ENCODE measurements at places on chromosomes 4 and X.

DNA sequence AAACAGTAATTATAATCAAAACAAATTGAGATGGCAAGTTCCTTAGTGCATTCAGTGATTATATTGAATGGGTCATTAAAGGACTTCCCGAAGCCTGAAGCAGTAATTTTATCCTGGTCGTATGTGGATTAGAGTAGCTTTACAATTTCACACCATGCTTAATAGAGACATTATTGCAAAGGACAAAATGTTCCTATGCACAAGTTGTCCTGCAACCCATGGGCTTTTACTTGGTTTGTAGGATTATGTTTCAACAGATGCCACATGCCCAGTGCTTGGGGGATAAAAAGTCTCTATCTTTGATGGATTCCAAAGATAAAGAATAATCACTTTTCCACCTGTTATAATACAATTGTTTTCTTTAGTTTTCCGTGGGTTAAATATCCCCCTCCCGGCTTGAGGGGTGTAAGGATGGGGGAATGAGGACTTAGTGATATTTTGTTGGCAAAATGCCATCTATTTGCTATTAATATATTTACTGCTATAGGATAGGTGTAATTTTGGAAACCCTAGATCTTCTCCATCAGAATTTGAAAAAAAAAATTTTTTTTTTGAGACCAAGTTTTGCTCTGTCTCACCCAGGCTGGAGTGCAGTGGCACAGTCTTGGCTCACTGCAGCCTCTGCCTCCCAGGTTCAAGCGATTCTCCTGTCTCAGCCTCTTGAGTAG, 156.5 kb upstream of the ETNPPL start:
- no peak for DNase-seq

GRCh38 chr4:66430856-66431255, 760.6 kb upstream of the EPHA5 start:
- no peak for DNase-seq

GRCh38 chr4:2599304-2599654, 62.8 kb downstream of the FAM193A start:
- DNase-seq = no peak

DNA sequence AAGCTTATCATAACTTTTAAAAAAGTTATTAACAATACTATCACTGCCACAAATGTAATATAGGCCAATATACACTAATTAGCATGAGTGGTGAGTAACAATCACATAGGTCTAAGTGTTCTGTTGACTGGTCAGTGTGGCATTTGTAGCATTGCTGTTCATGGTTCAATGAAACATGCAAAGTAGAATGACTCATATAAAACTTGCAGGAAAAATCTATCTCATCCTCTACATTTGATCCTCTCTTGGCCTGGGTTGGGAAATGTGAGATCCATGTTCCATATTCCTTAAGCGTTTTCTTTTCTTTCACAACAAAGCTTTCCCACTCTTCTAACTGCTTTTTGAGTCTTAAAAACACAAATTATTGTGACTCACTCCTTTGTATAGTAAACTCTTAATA, 1418.7 kb downstream of the FSTL5 start:
- no peak for DNase-seq

DNA sequence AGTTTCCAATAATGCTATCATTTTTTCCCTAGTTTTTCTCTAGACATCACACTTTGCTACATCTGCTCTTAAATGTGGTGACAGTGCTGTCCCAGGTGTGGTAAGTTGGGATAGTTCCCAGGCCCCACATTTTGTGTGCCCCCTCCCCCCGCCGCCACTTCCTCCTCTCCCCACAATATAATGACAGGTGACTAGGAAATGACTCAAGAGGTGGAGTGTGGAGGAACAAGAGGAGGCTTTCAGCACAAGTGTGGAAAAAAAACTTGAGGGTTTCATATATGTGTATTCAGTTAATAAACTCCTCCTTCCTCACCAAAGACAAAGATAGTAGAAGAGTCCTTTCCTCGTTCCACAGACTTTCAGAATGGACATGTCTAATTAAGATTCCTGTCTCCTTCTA, 18.3 kb upstream of the IL21 start:
- DNase-seq = no peak

GRCh38 chr4:37737466-37737865, 51.3 kb upstream of the RELL1 start:
- DNase-seq = no peak

- DNase-seq = no peak
Measured at GRCh38 chr4:61298178-61298740, 98.1 kb downstream of the ADGRL3 start.

- no peak for DNase-seq
Measured at GRCh38 chr4:140427106-140427918, at the start of gene CLGN. CLGN (minus strand) TSS chr4:140427648; CDS start chr4:140413078, 14,570 bp downstream.

DNA sequence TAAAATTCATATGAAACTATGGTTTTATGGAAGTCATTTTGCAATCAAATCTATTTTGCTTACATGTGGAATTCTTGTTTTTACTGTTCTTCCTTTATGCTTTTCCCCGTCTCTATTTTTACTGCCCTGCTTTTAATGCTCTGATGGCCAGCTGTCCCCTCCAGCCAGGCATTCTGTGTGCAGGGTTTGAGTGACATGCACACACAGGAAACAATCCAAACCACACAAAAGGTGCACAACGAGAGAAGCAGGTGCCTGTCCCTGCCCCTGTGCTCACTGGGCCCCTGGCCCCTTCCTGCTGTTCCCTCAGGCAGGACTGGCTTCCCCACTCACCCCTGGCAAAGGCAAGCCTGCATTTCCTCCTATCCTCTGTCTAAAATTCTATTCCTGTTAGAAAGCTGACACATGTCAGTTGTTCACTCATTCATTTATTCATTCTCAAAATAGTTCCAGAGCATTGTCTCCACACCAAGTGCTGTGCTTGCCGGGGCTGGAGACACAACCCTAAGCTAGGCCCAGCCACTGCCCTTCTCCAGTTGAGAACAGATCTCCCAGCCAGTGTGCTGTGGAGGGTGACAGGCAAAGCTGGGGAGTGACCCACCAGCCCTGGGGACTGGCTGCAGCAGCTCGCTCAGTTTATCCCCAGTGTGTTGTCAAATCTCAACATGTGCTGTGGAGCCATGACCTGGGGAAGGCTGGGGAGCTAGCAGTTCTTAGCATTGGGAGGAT, 346.3 kb downstream of the FBXW7 start:
- no peak for DNase-seq

- DNase-seq = no peak
Measured at GRCh38 chr4:54726907-54727306, 69.2 kb downstream of the KIT start.

DNA sequence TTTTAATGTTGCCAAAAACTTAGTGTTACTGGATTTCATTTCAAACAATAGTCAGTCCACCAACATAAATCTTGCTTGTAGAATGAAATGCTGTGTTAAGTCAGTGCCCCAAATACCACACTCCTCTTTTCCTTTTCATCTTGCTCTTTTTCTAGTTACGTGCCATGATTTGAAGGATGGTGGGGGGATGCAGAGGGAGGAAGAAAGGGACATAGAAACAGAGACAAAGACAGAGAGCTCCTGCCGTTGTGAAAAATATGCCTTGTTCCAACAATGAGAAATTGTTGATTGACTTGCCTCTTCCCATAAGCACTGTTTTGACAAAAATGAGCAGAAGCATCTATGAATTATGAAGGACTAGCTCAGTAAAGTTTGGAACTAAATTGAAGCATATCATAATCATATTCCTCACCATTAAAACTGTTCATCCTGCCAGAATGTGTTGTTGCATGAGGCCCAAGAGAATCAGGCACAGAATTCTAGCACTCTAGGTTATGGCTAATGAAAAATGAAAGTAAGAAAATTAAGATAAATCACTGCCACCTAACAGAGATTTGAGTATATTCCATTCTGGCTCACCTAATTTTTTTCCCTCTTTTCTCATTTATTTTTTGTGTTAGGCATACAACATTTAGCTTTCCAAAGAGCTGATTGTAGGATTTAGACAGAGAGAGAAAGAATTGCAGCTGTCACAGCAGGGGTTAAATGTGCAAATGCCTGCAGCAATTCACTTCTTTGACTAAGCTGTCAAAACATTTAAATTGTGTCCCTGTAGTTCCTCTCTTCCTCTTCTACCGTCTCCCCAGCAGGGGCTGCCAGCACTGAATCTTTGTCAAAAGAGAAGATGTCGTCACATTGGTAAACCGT, 111.6 kb upstream of the PTPN13 start:
- DNase-seq = no peak

GRCh38 chr4:41346306-41347061, 89.8 kb downstream of the UCHL1 start:
- DNase-seq = no peak

DNA sequence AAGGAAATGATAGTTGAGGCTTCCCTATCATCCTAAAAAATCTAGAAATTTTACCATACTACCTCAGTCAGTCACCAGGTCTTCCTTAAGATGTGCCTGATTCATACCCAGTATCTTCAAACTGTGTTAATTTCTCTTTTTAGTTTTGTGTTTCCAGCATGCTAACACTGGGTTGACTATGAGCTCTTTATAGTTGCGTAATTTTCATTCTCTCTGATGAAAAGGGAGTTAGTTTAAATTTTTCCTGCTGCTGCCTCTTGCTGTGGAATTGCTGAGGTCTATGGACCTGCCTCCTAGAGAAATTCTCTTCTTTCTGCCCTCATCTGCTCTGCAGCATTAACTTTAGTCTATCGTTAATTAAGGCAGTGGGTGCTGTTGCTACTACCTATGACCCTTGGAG, 66.6 kb downstream of the BANK1 start:
- DNase-seq = no peak

DNA sequence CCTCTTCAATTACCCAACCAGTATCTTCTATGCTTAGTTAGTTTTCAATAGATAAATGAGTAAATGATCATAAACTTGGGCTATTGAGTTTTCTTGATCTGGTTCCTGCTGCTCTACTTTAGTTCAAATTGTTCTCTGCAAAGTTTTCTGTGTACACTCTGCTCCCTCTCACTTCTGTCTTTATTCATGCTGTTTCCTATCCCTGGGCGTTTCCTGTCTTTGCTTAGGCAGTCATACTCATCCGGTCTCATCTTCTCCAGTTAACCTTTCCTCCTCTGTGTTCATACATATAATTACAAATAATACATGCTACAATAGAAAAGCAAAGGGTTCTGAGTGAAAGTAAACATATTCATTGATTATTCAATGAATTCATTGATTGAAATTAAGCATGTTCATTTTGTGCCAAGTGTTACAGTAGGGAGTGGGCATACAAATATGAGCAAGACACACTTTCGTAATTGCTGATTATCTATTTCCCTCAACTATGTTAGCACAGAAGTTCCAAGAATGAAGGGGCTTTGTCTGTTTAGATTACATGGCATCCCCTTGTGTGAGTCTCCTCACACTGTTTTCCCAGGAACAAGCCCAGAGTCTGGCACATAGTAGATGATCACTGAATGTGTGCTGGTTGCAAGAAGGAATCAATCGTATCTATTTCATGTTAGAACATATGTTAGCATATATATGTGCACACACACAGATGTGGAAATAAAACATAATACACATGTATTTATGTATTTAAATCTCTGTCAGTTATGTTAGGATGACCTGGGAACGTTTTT, 1.1 kb downstream of the RAB39B start:
- DNase-seq = no peak

- DNase-seq = no peak
Measured at GRCh38 chr4:40482985-40483647, 146.5 kb downstream of the RBM47 start.

DNA sequence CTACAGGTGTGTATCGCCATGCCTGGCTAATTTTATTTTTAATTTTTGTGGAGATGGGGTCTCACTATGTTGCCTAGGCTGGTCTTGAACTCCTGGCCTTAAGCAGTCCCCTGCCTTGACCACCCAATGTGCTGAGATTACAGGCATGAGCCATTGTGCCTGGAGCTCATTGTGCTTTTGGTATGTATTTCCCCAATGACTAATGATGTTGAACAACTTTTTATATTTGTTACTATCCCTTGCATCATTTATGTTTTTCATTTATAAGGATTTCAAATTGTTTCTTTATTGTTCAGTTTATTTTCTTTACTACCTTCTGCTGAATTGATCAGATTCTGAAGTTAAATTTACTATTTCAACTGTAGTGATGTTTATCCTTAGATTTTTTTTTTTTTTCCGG, 199.7 kb downstream of the CEP135 start:
- DNase-seq = no peak

DNA sequence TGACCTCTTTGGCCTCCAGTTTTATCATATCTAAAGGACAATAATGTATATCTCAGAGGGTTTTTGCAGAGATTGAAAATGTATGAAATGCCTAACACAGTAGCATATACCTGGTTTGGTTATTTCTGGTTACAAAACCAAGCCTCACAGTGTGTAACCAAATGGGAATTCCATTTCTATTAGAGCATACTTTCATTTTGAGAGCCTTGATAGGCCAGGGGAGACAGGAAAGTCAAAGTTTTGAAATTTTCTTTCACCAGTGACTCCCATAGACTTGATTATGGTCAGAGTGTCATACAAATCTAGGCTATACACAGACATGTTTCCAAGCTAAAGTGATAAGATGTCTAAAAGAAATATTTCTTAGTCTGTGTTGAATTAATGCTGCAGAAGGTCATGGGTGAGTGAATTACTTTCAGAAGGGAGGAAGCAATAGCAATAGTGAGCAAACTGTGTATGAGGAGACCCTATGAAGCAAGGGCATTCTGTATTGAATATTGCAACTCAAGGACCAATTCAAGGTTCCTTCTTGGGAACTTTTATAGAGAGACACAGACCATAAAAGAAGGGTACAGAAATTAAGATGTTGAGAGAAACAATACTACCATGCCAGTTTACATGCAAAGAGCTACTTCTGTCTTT, 151.1 kb downstream of the PDE5A start:
- DNase-seq = no peak

DNA sequence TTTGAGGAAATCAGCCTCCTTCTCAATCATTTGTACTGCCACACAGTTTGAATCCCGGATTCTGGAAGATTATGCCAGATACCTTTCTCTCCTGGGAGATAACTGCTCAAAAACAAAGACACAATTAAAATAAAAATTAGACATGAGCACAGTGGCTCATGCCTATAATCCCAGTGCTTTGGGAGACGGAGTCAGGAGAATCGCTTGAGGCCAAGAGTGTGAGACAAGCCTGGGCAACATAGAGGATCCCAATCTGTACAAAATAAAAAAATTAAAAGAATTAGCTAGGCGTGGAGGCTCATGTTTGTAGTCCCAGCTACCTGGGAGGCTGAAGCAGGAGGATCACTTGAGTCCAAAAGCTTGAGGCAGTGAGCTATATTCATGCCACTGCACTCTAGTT, 376.3 kb upstream of the ZFP42 start:
- DNase-seq = no peak

DNA sequence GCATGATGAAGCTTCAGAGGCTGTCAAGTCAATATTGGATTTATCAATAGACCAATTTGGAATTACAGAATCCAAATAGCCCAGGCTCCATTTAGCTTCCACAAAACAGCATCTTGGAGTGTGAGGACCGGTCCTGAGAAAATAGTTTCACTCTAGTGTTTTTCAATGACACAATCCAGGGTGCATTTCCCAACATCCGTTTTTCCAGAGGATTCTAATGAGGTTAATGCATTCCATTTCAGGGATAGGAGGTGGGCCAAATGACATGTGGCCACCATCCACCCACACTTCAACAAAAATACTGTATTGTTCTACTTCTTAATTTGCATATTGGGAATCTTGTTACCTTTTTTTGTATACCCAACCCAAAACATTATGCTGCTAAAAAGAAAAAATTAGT, 229.8 kb upstream of the LDB2 start:
- no peak for DNase-seq
